ENCODE measurements at places on chromosomes 1 and 21.

DNA sequence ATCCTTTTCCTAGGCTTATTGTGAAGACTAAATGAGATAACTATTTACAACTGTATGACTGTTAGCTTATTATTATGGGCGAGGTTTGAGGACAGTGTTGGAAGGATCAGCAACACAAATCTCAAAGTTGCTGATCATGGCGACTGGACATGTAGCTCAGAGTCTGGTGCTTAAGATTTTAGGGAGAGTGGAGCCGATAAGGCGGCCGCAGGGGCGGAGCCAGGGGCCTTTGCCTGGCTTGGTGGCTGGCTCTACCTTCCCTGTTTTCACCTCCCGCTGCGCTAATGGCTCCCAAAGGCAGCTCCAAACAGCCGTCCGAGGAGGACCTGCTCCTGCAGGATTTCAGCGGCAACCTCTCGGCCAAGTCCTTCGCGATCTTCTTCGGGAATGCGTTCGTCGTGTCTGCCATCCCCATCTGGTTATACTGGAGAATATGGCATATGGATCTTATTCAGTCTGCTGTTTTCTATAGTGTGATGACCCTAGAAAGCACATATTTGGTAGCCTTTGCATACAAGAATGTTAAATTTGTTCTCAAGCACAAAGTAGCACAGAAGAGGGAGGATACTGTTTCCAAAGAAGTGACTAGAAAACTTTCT is 45.5 kb downstream of the GIPC2 start:
- no peak for DNase-seq

DNA sequence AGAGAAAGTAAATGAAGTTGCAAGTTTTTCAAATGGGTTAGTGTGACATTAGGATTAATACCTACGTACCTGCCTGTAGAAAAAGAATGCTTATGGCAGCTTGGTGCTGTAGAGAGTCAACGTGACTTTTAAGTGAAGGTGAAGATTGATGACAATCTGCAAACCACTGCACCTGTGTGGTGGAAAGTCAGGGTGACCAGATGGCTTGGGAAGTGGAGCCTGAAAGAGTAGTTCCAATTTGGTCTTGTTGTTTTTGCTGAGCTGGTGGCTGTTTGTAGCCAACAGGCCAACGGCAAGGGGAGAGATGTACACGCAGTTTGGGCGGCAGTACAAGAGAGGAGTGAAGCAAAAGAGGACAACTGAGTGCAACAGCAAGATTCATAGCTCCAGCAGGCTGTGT is 78.1 kb upstream of the JAK1 start:
- no peak for DNase-seq

DNA sequence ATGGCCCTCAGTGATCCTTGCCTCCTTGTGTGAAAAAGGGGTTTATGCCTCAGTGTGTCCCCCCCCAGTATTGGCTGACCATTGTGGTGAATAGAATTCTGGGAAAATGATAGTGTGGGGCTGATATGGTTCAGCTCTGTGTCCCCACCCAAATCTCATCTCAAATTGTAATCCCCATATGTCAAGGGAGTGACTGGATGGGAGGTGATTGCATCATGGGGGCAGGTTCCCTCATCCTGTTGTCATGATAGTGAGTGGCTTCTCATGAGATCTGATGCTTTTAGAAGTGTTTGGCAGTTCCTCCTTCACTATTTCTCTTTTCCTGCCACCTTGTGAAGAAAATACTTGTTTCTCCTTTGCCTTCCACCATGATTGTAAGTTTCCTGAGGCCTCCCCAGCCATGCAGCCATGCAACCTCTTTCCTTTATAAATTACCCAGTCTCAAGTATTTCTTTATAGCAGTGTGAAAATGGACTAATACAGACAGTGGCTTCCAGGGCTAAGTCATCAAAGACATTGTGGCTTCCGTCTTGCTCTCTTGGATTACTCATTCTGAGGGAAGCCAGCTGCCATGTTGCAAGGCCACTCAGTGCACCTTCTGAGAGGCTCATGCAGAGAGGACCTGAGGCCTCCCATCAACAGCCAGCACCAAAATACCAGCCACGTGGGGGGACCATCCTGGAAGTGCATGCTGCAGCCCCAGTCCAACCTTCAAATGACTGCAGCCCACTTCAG is 40.6 kb upstream of the SOD1 start:
- no peak for DNase-seq

GRCh38 chr1:171298696-171299095 is 15.3 kb upstream of the FMO4 start:
- no peak for DNase-seq

DNA sequence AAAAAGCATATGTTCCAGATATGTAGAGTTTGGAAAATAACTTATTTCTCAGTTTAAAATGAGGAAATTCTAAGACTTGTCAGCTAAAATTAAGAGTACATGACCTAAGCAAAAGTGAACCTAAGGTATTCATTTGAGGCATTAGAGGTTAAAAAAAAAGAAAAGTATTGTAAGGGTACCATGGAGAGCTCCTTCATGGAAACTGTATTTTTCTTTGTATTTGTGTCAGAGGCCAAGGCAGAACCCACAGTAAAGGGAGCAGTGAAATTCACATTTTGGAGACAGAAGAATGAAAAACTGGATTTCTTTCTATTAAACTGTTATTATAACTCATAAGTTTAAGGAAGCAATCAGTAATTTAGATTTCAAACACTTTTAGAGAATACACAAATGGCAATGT is 1494.8 kb downstream of the KCNT2 start:
- no peak for DNase-seq

DNA sequence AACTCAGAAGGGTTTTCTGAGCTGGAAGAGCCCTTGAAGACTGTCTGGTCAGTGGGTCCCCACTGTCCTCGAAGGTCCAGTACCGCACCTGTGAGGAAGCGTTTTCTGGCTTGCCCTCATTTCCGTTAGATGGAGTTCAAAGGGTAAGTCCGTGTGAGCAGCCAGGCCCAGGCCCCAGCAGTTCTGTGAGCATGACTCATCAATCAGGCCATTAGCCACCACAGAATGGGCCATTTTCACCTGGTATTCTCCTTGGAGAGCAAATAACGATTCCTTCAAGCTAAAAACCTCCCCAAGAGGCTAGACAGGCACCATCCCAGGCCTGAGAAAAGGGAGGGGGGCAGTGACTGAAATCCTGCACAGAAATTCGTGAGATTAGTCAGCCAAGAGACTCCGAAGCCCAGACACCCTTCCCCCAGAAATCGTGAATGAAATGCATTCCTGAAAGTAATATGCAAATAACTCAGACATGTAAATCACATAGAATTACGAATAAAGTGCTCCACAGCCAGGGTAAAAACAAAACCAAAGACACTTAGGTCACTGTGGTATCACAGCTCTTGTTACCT is 66.0 kb downstream of the BCAR3 start:
- DNase-seq, result no peak

GRCh38 chr1:211579440-211580302 is 710 bp upstream of the SLC30A1 start:
- no peak for DNase-seq

GRCh38 chr1:232900818-232901217 is 49.6 kb upstream of the NTPCR start:
- DNase-seq, result no peak

DNA sequence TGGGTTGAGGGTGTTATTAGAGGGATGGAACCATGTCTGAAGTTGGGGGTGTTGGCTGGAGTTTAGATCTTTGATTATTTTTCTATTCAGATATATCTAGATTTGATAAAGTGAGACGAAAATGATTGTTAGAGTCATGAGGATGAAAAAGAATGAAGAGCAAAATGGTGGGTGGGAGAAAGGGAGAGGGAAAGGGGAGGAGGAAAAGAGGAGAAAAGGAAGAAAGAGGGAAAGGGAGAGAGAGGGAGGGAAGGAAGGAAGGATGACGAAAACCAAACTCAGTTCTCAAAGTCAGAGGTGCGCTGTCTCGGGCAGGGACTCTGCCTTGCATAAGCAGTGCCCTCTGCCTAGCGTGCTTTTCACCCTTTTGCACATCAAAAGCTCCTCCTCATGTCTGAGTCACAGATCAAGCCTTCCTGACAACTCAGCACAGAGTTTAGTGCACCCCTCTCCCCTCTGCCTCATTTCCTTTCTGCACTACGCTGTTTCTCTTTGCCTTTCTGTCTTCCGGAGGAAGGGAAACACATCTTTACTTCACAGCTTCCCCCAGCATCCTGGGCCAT is 225.8 kb upstream of the PROX1 start:
- DNase-seq, result no peak

DNA sequence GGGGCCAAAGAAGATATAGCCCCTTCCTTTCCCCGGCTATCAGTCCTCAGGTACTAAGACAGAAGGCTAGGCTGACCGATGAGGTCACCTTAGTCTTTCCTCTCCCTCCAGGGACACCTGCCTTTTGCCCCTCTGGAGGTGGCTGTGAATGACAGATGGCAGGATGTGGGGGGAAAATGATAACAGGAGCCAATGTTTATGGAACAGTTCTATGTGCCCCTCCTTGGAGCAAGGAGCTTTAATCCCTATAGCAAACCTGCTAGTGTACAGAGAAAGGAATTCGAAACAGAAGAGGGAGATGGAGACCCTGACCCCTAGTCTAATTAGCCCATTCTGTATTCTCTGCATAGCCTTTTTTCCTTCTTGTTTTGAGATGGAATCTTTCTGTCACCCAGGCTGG is 28.1 kb downstream of the SERINC2 start:
- no peak for DNase-seq

DNA sequence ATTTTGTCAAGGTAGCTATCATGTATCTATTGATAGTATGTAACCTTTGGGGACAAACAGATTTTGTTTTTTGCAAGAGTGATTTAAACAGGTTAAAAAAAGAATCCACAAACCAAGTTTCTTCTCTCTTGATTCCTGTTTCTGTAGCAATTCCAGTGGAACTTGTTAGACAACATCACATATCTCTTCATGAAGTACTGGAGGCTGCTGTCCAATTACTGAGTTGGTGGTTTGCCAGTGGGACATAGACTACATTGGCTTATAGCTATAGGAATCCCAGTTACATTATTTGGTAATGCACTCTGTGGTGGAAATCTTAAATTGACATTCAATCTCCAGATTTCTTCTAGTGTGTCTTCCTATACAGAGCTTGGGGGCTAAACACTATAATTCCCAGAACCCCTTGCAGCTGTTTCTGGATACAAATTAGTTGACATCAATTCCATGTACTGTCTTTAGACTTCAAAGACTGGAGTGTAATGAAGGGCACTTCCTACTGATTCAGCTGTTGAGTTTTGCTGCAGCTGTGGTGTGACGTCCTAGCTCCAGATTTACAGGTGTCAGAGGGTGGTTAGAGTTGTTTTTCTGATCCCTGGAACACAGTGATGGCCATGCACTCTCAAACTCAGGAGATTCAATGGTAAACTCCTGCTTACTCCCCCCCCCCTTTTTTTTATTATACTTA is 29.4 kb upstream of the GCLM start:
- no peak for DNase-seq

DNA sequence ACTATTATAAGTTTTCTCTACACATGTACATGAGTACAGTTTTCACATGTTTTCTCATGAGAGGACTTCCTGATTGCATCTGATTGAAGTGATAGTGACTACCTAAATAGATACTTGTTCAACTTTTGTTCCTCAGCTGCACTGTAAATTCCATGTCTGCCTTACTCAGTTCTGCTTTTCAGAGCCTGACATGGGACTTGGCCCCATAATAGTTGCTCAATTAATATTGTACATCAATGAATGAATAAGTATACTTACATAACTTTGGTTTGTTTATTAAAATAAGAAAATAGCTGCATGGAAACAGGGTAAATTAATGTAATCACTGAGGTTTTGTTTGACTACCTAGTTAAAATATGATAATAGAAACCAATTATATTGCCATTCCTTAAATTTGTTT is 78.7 kb downstream of the HMCN1 start:
- no peak for DNase-seq

GRCh38 chr1:242100921-242101320 is 102.0 kb upstream of the MAP1LC3C start:
- DNase-seq, result no peak

DNA sequence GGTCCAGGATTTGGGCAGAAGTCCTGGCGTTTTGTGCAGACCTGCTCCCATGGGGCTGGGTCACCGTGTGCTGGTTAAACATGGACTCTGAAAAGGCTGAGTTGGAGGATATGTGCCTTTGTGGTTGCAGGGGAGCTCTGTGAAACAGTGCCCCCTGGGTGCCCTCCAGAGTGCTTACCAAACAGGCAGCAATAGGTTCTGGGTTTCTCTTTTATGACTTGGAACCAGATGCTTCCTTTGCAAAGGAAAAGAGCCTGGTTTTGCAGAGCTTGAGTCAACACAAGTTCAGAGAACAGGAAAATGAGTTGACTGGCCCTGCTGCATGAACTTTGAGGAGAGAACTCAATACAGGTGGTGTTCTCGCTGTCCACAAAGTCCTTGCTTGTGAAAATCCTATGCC is 288.9 kb downstream of the TM2D1 start:
- no peak for DNase-seq

GRCh38 chr1:53107570-53108322 is 34.7 kb downstream of the SLC1A7 start:
- no peak for DNase-seq

DNA sequence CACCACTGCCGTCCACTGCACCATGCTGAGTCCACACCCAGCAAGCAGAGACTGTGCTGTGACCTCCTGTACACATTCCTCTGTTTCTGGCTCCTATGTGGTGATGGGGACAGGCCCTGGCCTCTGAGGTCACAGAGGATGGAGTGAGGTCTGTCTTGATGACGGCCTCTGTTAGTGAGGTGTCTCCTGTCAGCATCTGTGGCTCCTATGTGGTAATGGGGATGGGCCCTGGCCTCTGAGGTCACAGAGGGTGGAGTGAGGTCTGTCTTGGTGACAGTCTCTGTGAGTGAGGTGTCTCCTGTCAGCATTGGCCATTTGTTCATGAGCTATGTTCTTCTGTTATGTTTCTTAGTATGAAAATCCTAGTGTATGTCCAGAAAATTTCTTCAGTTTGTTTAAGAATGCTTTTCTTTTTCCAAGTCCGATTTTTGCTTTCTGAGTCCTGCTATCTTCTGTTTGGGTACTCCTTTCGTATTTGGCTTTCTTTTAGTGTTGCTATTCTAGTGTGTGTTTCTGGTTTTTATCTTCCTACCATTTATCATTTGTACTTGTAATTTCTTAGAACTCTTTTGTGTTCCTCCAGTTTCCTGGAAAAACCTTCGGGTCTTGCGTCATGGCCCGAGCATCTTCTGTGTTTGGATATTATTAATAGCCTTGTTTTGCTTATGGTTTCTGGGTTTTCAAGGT is 13.4 kb downstream of the SNAP47 start:
- no peak for DNase-seq

GRCh38 chr1:7264101-7264500 is 478.8 kb downstream of the CAMTA1 start:
- DNase-seq, result no peak

DNA sequence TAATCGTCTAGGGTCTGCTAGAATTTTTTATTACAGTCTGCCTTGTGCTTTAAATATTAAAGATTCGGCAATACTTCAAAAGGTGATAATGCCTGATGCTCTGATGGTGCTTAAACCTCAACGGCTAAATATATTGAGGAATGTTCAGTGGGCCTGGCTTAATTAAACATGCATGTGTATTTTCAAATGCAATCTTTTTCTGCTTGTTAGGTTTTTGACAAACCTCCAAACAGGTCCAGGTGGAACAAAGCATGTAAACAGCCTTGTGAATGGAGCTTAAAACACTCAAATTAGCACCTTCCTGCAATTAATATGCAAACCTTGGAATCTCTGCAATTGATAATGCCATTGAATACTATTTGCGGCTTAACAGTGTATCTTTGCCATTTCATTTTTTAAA is 334.9 kb downstream of the BARHL2 start:
- no peak for DNase-seq
